Stimulated activated CD8-positive, alpha-beta memory T cell treated with anti-CD3 and anti-CD28 coated beads, Interleukin-15, amount 100 ng/mL, for 1 hour (primary cell): ENCODE measurements at places on chromosomes 2 and 18.

GRCh38 chr2:39498786-39499185 lies 61.7 kb upstream of the MAP4K3 start:
- DNase-seq = no peak

- no peak for DNase-seq
Measured at GRCh38 chr18:74963820-74964446, 245.0 kb downstream of the PTGR3 start.

DNA sequence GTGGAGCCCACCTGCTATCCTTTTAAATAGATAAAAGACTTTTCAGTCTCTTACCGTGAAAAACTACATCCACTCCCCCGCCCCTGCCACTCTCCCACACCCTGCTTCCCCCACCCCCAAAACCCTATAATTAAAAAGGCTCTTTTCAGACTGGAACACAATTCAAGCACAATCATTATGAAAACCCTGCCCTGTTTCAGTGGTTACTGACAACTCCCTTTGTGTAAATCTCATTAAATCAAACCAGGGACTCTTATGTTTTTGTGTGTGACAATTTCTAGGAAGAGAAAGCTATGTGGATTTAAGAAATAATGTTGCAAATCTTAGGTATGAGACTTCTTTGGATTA lies 21.0 kb upstream of the ZNF532 start:
- no peak for DNase-seq

GRCh38 chr2:16442971-16443370 lies 222.7 kb downstream of the CYRIA start:
- no peak for DNase-seq

DNA sequence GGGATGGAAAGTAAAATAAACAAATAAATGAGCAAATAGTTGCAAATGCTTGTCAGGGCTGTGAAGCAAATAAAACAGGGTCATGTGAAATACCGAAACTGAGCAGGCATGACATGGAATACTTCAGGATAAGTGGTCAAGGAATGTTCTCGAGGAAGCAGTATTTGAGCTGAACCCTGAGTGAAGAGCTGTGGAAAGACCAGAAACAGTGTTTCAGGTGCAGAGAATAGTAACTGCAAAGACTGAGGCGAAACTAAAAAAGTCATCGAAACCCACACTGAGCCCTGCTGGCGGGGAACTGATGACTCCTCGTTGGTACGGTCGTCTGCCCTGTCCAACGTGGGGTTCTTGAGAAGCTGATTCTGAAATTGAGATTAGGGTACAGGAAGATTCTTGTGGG lies 27.2 kb upstream of the MYCN start:
- DNase-seq = no peak
